Activated CD8-positive, alpha-beta memory T cell treated with anti-CD3 and anti-CD28 coated beads, Interleukin-2, amount 50 U/mL, for 48 hours (primary cell): ENCODE measurements at places on chromosomes 16 and 17.

DNA sequence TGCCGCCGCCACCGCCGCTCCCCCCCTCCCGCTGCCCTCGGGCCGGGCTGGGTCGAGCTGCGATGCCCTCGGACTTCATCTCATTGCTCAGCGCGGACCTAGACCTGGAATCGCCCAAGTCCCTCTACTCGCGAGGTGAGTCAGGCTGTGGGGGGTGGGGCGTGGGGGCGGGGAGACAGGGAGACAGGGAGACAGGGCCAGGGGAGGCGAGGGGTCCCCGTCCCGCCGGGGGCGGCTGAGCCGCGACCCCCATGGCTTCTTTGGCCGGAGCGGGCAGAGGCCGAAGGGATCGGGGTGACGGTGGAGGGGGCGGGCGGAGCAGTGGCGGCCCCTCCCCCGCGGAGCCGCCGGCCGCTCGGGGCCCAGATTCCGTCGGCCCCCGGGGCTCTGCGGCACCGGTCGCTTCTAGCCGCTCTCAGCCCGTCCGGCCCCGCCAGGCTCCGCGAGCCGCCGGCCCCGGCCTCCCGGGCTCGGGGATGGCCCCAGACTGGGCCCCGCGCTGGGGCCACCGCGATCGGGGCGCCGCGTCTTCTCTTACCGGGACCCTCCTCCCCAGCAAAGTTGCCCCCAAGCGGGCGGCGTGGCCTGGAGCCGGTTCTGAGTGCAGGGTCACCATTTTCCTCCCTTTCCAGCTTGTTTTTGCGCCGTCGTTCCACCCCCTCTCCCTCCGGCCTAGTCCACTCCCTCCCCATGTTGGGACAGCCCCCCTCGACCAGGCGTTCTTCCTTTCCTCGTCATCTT, 644 bp downstream of the NFAT5 start:
- peak; percentile 73 for DNase-seq

DNA sequence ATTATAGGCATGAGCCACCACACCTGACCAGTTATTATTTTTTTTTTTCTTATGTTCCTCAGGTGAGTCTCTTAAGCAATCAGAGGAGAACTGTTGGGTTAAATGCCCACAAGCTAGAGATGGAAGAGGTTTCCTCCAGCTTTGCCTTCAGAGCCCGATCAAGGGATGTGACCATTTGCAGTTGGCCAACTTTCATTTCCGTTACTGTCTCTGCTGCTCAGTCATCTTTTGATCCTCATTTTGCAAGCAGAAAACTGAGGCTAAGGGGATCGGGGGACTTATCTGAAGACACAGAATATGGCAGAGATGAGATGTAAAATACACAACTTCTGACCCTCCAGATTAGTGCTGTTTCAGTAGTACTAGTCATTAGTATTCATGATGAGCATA, 188.8 kb downstream of the RAB11FIP4 start:
- DNase-seq = no peak

- DNase-seq = no peak
Measured at GRCh38 chr16:48605518-48606110, 4.4 kb downstream of the N4BP1 start.

- no peak for DNase-seq
Measured at GRCh38 chr17:56260376-56261002, 107.2 kb downstream of the ANKFN1 start.

DNA sequence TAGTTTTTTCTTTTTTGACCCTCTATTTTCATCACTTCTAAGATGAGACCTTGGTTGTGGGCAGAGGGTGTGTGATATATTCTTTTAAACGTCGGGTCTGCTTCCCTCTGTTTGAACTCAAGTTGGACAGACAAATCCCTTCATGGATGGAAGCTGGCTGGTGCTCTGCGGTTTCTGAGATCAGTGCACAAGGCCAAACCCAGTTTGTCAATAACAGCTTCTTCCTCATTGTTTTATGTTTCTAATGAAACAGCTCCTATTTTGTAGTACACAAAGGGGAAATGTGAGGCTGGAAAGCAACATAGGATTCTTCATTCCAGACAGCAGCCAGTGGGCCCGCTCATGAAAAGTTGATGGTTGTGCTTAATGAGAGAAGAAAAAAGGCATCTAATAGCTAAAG, 159.6 kb downstream of the PRKCA start:
- DNase-seq = no peak

DNA sequence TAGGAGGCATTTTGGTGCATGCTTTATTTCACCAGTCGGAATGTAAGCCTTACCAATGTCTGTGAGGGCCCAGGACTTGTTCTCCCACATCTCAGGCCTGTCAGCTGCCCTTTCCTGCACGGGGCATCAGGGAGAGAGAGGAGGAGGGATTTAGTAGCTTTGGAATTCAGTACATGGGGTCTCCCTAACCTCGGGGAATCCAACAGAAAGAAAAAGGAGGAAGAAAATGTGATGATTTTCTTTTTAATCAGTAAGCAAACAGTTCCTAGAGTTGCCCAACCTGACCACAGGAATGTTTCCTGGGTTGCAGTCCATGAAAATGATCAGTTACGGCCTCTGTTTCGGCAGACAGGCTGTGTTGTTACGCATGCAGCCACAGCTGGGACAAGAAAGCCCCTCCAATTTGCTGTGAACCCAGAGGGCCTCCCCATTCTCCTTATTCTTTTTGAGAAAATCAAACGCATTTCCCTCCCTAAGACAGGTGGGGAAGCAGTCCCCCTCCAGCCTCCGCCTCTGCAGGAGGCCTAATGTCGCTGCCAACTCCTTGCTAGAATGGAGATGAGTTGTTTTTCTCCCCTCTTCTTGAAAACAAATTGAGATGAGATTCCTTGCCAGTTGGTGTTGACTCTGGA, 53.1 kb upstream of the TANGO6 start:
- no peak for DNase-seq

GRCh38 chr17:27315322-27315721, 21.4 kb downstream of the WSB1 start:
- no peak for DNase-seq

DNA sequence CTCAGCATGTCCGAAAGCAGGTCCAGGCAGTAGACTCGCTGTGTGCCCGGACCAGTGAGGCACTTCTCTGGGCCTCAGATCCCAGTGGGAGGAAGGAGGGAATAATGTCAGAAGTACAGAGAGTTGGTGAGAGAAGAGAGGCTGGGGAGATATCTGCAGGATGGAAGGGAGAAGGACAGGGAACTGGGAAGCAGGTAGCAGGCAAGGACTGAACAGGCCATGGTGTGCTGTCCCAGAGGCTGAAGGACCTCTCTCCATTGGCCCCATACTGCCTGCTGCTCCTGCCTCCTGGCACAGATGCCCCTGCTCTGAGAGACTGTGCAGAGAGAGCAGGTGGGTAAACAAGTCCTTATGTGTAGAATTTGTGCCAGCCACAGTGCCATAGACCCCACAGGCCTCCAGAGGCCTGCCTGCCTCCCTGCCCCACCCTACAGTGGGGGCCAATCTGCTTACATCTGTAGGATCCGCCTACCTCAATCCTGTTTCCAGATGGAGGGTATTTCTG, 34.2 kb upstream of the CRHR1 start:
- no peak for DNase-seq

DNA sequence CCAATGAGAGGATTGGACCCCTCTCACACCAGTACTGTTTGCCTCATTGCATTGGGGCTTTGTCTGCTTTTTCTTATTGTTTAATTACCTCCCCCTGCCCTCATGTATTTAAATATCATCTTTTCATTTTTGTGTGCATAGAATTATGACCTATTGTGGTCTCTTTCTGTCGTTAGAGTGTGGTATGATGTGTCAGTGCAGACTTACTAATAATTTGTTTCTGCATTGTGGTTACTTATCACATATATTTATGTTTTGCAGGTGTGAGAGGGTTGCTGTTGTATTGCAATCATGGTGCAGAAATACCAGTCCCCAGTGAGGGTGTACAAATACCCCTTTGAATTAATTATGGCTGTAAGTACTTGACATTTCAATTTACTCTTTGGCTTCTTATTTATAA, 2.5 kb downstream of the SEC14L1 start:
- DNase-seq = no peak

DNA sequence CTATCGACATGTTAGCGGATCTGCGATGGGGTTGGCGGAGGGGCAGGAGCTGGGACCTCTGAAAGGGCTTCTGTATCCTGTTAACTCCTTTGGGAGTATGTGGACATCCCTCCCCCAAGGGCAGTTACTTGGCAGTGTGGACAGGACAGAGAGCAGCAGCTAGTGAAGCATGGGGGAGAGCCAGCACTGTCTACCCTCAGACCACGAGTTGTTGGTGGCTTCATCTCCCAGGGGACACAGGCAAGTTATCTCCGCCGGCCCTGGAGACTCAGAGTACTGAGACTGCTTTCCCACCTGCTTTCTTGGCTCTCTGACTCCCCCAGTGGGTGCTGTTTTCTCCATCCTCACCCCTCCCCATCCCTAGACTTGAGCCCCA, 5.3 kb upstream of the GFAP start:
- no peak for DNase-seq

GRCh38 chr17:7858522-7858810, 663 bp downstream of the CYB5D1 start:
- peak; percentile 69 for DNase-seq

- no peak for DNase-seq
Measured at GRCh38 chr17:57662041-57662440, 83.1 kb downstream of the CCDC182 start.

- DNase-seq = no peak
Measured at GRCh38 chr17:72368191-72368590, 247.4 kb downstream of the SOX9 start.

- DNase-seq = no peak
Measured at GRCh38 chr16:31456988-31457360, 2.3 kb upstream of the ARMC5 start.

DNA sequence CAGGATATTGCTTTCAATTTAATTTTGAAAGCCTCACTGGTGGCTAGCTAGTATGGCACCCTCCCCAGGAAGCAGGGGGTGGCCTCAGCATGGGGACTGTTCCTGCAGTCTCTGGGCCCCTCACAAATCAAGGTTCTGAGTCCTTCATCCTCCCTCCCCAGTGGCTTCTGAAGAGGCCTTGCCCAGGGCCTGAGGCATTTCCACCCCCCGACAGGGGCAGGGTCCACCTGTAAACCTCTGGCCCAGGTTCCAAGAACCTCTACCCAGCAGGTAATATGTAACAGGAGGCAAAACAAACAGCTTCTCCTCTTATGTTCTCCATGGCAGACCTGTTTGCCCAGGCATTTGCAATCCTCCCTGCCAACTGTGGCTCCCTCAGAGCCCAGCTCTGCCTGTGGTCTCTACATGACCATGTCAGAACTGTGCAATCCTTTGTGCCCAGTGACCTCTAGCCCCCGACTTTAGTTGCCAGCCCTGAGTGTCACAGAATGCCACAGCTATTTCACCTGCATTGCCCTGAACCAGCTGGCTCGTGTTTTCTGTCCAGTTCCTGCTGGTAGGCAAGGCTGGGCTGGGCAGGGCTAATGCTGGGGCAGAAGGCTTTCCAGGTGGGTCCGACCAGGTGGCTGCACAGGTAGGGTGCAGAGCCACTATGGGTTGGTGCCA, 14.3 kb downstream of the ACSF2 start:
- DNase-seq = no peak

DNA sequence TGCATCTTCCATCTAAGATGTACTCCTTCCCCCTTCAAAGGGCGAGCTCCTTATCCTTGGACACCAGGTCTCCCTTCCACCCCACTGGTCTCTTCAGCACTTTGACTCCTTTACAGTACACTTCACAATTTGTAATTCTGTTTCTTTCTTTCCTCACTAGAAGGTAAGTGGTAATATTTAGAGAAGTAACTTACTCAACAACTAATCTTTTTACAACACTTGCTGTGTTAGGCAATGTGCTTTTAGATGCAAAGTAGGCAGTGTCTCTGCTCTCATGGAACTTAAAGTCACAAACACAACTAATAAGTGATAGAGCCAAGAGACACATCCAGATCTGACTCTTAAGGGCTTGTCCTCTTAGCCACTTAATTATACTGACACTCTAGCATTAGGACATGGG, 6.4 kb downstream of the SIAH1 start:
- DNase-seq = no peak

DNA sequence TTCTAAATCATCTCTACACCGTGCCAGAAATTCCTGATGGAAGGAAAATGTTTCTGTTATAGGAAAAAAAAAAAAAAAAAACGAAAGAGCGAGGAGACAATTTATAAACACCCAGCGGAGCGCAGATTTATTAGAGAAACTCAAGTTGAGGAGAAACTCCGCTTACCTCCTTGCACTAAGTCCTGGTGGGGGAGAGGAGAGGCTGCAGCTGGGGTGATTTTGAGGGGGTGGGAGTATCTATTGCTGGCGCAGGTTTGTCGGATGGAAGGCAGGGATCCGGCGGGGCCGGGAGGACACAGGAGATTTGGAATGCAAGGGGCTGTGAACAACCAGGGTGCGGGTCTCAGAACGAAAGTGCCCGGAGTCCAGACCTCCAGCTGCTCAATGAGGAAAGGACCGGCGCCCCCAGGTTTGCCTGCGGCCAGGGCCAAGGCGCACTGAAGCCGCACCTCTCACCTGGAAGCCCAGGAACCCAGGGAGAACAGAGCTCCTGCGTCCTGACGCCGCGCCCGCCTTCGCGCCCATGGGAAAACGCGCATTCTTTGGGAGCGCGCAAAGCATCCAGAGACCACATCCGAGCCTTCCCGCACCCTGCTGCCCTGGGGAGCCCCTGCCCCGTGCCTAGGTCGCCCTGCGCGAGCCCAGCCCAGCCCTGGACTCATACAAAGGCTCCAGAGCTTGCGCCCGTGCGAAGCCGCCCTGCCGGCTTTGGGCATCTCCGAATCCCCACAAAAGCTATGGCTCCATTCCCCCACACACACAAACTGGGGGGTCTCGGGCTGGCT, 2.6 kb upstream of the HOXB8 start:
- DNase-seq = no peak

DNA sequence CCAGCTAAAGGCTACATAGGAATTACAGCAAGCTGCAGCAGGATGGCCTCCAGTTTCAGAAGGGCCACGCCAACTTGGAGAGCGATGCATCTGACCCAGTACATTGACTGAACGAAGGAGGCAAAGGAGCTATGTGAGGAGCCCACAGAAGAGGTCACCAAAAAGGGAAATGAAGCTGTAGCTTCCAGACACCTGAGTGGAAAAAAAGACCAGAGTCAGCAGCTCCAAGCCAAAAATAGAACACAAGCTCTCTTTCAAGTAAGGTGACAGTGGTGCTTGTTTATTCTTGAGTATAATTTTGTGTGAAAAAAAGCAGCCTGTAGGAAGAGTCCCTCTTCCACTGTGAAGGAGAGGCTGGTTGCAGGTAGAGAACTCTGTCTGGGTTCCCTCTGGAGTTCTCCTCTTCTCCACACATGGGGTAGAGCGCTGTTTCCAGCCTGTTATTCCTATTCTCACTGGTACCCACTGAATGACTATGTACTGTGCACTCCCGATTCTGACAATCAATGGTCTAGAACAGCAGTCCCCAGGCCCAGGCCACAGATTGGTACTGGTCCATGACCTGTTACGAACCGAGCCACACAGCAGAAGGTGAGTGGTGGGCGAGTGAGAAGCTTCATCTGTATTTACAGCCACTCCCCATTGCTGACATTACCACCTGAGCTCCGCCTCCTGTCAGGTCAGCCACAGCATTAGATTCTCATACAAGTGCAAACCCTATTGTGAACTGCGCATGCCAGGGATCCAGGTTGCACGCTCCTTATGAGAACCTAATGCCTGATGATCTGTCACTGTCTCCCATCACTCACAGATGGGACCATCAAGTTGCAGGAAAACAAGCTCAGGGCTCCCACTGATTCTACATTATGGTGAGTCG, 15.1 kb downstream of the CCL4 start:
- no peak for DNase-seq
